Spleen (tissue), 13 donors: ENCODE measurements at places on chromosomes 2 and 18. TPM values are rescaled to one million over a fixed set of nuclear protein-coding genes. Genes with fewer than 3 reads are reported as not detected.

DNA sequence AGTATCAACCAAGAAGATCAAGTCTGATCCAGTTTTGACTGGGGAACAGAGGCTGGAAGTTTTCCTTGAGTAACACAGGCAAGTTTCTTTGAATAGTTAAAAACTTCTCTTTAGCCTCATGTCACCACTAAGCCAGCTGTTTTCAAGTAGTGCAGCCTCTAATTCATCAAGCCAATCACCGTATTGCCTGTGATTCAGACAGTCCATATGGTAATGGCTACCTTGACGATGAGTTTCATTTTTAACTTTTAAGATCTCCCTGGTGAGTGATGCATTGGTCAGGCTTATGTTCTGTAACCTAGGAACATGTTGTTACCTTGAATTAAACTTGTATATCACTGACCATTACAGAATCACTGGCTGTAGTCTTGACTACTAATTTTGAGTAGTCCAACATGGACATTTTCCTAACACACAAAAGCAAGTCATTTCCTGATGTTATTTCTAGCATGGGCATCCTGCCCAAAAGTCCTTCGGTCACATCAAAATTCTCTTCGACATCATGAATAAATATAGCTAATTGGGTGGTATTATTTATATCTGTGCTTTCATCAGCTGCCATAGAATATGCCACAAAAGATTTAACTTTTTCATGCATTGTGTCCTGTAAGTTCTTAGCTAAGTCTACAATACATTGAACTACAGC lies 238.8 kb upstream of the GCFC2 start:
- DNase-seq: no peak

- no peak for DNase-seq
Measured at GRCh38 chr2:134416637-134417036, 162.8 kb downstream of the MGAT5 start.

DNA sequence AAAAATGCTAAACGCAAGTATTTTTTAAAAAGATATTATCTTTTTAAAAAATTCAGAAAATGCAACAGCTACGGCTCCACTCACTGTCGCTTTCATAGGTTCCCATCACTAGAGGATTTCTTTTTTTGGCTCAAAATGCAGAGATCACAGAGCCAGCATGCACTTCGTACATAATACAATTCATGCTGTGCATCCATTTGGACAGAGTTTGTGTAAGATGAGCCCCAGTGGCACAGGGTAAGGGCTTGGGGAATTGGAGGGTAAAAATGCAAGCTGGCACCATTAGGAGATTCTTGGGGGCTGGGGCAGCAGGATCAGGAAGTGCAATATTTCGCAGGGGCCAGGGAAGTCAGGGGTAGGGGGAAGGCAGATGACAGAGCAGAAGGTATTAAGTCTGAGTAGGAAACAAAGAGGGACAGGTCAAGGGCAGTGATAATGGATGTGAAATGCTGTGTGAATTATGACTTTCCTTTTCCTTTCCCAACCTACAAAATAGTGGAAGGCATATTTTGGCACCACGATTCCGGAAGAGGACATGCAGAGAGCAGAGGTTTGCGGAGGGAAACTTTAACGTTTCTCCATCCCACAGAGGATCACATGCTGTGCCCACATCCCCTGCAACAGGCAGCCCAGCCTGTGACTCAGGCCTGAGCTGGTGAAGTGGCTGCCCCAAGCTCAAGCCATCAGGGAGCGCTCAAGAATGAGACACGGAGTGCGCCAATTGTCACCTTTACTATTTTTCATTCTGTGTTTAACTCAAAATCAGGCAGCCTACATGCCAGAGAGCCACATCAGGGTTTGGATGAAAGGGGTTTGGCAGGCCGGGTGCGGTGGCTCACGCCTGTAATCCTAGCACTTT lies 4.7 kb downstream of the CAPG start:
- DNase-seq: no peak

The KCNG2 gene
- total RNA-seq: 0.25 TPM

The GRHL1 gene
- 3.0 TPM for total RNA-seq

The REG3G gene
- total RNA-seq: 1.0 TPM

DNA sequence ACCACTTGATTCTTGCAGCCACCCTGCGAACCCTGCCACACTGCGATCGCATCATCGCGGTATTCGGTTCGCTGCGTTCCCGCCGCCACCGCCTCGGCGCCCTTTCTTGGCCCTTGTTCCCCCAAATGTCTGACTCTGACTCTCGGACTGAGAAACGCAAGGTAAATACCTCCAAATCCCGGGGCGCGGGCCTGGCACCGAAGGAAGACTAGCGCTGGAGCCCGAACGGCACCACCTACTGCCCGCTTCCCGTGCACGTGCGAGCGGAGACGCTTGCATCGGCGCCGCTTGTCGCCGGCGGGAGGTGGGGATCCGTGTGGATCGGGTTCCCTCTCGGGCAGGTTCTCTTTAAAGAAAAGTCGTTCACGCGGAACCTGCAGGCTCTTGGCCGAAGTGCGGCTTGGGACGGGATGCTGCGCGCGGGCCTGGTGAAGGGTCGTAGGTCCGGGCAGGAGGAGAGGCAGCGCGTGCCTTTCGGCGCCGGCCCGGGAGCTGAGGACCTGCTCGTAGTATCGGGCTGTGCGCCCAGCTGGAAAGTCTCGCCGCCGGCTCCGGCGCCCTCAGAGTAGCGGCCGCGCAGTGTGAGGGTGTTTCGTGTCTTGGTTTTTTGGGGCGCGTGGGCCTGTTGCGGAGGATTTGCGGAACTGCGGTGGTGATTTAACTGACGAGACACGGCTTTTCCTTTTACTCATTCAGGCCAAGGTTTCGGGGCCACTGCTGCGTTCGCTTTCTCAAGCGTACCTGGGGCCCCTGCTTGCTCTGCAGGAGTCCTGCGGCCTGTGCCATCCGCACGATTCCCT lies 514 bp downstream of the BCL2L11 start:
- peak; percentile 92 for DNase-seq

GRCh38 chr2:134258684-134259388 lies 5.0 kb downstream of the MGAT5 start:
- no peak for DNase-seq

DNA sequence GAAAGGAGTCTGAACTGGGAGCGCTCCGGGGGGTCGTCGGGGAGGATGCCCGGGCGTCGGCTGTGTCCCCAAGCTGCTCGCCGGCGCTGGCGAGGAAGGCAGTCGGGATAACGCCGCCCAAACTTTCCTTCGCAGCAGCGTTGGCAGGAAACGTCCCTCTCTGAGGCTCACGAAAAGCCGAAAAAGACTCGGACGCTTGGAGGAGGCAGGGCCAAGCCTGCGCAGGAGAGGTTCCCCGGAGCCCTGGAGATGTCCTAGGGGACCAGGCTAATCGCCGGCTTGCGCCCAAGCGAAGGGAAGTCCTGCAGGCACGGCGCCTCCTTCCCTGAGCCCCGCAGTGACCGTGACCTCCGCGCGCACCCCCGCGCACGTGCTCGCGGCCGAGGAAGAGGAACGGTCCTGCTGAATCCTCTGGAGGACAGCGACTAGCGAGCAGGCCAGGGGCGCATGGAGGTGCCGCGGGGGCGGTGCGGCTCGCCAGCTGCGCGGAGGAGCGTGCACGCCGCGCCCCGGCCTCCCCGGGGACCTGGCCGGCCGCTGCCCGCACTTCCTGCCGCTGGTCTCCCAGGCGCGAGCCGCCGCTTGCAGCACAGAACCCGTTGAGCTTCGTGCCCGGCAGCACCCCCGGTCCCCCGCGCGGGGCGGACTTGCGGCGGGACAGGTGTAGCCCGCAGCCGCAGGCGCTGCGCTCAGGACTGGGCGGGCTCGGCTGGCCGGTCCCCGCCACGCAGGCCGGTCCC lies at the start of gene SH3RF3:
SH3RF3 (plus strand) TSS at position 590 of the 740 bp plus-strand sequence.
- DNase-seq: peak; percentile 89

The POTEI gene
- total RNA-seq: not detected

GRCh38 chr2:121972203-121972602 lies 216.8 kb downstream of the TSN start:
- DNase-seq: no peak

- no peak for DNase-seq
Measured at GRCh38 chr2:10550206-10551001, 102.3 kb upstream of the ODC1 start.

DNA sequence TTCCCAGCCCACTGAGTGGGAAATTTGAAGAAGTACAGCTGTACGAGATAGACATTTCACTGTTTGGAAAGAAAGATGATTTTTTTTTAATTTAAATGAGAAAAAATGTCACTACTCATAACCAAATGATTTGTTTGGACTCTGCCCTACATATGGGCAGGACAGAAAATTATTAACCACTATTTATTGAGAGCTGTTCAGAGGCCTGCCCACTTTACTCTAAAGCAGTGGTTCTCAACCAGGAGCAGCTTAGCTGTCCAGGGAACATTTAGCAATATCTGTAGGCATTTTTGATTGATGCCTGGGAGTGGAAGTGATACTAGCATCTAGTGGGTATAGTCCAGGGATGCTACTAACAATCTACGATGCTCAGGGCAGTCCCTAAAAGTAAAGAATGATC lies 13.4 kb upstream of the DTNA start:
- DNase-seq: no peak

The ELOA2 gene
- not detected for total RNA-seq

GRCh38 chr2:52821631-52822030 lies 946.0 kb upstream of the CHAC2 start:
- no peak for DNase-seq

DNA sequence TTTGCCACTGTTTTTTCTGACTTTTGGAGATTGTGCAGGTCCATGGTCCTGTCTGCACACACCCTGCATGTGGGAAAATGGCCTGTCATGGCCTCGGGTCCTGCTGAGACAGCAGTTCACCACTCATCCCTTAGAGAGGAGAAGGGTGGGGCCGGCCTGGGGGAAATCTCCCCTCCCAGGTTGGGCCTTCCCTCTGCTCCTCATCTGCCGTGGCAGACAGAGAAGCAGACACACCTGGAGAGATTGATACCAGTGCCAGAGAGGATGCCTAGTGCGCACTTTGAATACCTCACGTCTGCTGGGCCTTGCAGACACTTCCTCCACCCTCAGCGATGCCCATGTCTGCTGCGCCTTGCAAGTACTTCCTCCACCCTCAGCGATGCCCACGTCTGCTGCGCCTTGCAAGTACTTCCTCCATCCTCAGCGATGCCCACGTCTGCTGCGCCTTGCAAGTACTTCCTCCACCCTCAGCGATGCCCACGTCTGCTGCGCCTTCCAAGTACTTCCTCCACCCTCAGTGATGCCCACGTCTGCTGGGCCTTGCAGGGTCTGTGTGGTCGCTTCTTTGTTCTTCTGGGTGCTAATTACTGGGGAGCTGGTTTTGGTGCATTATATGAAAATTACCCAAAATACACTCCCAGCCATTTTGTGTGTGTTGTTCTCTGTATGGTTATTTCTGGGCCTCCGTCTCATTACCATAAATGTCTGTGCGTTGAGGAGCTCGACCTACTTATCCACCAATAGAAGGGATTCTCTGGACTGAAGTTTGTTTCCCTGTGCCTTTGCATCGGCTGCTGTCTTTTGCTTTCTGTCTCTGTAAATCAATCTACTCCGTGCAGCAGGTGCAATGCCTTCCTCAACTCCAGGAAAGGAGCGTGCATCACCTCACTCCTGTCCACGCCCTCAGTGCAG lies 186.9 kb upstream of the PXDN start:
- no peak for DNase-seq

The C2orf78 gene
- total RNA-seq: not detected

- DNase-seq: no peak
Measured at GRCh38 chr2:211055438-211055837, 499.0 kb downstream of the CPS1 start.

The DPP4 gene
- 21.1 TPM for total RNA-seq

The SERPINE2 gene
- total RNA-seq: 28.2 TPM

The KIF1A gene
- total RNA-seq: not detected

The DNAH7 gene
- total RNA-seq: 0.34 TPM

The AGAP1 gene
- total RNA-seq: 16.7 TPM

DNA sequence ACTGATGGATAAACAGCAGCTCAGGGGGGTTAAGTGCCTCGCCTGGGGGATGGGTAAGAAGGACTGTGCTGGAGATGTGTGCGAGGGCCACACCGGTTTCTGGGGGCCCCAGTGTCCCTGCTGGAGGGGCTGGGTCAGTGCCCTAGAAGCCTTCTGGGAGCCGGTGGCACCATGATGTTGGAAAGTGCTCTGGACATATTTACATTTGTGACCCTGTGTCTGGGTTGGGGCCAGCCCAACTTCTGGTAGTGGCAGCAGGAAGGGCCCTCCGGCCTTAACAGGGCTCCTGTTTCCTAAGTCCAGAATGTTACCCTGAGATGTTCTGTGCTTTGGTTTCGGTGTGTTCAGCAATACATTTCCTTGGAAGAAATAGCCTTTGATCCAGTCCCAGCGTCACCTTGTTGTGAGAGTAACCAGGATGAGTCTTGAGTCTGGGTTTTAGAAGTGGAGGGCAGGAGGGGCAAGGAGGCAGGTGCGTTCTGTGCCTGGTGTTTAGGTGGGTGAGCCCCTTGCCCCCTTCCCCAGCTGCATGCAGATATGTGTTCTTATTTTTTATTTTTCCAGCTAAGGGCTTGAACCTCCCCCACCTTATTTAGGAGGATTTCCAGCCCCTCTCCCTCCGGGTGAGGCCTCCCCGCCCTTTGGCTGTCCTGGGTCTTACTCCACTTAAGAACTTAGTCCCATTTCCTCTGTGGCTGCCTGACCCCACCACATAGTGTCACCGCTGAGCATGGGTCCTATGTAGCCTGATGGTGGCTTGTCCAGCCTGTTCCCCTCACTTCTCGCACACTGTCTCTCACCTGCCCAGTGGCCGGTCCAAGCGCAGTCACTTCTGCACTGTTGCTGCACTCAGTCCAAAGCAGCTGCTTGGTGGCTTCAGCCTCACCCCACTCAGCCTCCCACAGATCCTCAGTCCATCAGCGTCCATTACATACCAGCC lies 132.7 kb upstream of the HS6ST1 start:
- peak; percentile 70 for DNase-seq

DNA sequence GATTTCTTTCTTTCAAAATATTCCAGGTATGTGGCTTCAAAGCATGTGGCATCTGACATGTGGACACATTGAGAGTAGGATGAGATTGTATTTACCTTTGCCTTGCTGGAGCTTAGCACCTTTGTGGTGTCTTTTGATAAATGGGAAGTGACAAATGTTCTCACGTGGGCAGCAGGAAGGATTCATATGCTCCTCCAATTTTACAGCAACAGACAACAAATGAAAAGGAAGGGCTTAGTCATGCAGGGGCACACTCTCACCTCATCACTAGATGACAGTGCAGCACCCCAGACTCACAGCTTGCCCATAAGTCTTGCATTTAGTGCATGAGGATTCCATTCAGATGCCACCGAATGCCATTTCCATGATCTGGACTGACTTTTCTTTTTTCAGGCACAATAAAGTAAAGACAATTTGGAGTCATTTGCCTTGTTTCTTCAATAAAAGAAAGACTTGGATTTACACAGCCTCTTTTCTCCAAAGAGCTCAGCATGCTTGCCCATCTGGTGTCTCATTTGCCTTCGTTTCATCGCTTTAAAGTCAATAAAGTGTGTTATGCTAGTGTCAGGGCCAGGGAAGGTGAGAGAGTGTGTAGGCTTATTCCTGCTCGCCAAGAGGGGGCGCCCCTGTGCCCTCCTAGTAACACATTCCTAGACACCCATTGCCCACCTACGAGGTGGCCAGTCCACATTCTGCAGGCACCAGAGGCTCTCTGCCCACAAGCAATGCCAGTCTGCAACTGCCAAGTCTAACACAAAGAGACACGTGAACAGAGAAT lies 39.6 kb upstream of the DAPL1 start:
- DNase-seq: no peak

The TDRD15 gene
- total RNA-seq: 0.39 TPM

- DNase-seq: no peak
Measured at GRCh38 chr2:9335322-9335832, 88.0 kb downstream of the ITGB1BP1 start.

The RPRM gene
- total RNA-seq: 0.67 TPM
